ENCODE measurements at places on chromosomes 2 and 18.

- DNase-seq: no peak
Measured at GRCh38 chr2:236205867-236206645, 37.9 kb upstream of the GBX2 start.

DNA sequence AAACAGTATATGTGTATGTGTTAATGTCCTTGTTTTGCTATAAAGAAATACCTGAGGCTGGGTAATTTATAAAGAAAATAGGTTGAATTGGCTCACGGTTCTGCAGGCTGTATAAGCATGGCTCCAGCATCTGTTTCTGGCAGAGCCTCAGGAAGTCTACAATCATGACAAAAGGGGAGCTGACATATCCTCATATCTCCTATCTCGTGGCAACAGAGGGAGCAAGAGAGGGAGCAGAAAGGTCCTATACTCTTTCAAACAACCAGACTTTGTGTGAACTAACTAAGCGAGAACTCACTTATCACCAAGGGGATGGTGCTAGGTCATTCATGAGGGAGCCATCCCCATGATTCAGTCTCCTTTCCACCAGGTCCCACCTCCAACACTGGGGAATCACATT lies 13.0 kb downstream of the CALCRL start:
- DNase-seq: no peak

DNA sequence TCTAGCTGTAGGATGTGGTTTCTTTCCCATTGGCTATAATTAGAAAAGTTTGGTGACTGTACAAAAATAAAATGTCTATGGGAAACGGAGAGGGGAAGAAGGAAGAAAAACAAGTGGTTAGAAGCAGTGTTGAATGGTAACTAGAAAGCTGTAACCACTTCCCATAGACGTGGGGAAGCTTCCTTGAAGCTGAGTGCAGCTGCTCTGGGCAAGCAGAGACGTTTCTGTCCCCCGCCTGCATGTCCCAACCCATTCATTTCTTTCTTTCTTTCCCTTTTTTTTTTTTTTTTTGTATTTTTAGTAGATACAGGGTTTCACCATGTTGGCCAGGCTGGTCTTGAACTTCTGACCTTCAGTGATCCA lies 367.8 kb upstream of the HS6ST1 start:
- no peak for DNase-seq

- no peak for DNase-seq
Measured at GRCh38 chr2:231503766-231504165, 26.5 kb downstream of the NMUR1 start.

DNA sequence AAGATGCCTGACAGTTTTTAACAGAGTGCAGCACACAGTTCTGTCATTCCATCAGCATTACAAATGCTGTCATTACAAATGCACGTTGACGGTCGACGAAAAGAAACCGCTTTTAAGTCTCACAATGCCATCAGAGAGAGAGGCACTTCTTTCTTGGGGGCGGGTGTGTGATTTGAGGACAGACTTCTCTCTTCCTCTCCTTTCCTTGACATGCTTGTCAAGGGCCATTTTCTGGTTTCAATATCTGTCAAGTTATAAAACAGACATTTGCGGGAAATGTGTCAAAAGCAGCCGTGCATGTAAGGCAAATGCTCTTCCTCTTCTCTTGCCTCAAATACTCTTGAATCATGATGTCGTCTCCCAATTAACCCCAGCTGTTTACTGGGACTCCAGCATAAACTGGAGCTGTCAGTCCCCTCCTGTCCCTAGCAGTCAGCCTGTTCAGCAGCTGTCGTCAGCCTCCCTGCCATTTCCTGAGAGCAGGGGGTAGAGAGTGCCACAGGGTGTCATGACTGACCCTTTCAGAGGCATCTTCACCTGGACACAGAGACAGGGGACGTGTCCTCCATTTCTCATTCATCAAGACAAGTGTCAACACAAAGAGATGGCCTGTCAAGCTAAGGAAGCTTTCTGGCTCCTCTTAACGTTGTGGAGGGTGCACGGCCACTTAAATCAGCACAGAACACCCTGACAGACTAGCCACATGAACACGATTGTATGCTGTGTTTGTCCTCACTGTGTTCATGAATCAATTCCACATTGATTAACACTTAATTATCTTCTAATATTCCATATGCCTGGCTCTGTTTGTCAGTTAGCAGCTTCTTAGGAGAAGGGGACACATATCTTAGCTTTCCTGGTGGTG lies 305.4 kb upstream of the RAB6C start:
- DNase-seq: no peak

GRCh38 chr18:57258131-57258777 lies 94.1 kb upstream of the ST8SIA3 start:
- no peak for DNase-seq

- no peak for DNase-seq
Measured at GRCh38 chr18:24924066-24924716, 427.8 kb downstream of the ZNF521 start.

DNA sequence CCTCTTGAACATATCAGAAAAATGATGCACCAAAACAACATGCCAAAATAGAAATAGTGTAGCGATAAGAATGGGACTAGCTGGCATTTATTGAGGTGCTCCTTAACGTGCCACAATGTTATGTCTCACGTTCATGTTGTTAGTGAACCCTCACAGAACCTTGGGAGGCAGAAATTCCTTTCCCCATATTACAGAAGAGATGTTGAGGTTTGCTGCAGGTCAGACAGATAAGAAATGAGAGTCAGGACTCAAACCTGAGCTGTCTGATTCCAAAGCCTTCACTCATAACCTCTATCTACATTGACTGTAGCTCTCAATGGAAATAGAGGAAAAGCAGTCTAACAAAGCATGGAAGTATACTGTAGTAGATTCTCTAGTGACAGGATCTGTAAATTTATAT lies 163.3 kb upstream of the STK17B start:
- no peak for DNase-seq

DNA sequence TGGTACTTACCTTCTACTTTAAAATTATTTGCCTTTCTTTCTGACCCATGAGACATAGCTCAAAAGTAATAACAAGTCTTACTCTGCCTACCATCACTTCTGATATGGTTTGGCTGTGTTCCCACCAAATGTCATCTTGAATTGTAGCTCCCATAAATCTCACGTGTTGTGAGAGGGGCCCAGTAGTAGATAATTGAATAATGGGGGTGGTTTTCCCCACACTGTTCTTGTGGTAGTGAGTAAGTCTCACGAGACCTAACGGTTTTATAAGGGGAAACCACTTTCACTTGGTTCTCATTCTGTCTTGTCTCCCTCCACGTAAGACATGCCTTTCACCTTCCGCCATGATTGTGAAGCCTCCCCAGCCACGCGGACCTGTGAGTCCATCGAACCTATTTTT lies 47.5 kb downstream of the GALNT3 start:
- no peak for DNase-seq

- no peak for DNase-seq
Measured at GRCh38 chr2:146324951-146325350, 1519.9 kb upstream of the ACVR2A start.

- DNase-seq: no peak
Measured at GRCh38 chr18:22346953-22347605, 70.6 kb downstream of the CTAGE1 start.

- DNase-seq: no peak
Measured at GRCh38 chr2:151765760-151766410, 31.6 kb upstream of the NEB start.

Measured in kidney epithelial cell (primary cell).